ENCODE measurements at places on chromosomes 12 and 14.

- DNase-seq = no peak
Measured at GRCh38 chr12:88453323-88453722, 126.9 kb downstream of the KITLG start.

DNA sequence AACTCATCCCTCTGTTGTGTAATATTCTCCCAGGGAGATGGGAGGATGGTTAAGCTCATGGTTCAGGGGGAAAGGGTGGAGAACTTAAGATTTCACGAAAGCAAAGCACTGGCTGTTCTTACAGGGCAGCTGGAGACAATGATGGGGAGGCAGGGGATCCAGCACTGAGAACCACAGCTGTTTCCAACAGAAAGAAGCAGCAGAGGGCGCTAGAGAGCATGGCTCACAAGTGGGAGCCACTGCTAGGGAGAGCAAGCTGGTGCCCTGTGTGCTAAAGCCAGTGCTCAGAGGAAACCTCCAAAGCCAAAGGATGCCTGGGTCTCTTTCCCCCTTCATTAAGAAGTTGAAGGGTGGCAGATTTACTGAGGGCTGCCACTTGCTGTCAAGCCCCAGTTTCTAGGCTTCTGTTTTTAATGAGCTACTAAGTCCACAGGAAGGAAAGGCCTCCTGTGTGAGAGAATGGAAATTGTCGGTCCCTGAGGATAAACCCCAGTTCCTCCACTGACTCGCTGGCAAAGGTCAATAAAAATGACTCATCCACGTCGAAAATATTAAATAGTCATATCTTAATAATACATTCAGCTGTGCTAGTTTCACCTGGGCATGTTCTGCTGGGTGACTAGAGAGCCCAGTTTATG lies 199.7 kb downstream of the ANO2 start:
- DNase-seq = peak; percentile 23

GRCh38 chr12:53172352-53172751 lies 8.2 kb upstream of the ZNF740 start:
- DNase-seq = no peak

GRCh38 chr14:24167469-24168114 lies 4.3 kb upstream of the REC8 start:
- no peak for DNase-seq

DNA sequence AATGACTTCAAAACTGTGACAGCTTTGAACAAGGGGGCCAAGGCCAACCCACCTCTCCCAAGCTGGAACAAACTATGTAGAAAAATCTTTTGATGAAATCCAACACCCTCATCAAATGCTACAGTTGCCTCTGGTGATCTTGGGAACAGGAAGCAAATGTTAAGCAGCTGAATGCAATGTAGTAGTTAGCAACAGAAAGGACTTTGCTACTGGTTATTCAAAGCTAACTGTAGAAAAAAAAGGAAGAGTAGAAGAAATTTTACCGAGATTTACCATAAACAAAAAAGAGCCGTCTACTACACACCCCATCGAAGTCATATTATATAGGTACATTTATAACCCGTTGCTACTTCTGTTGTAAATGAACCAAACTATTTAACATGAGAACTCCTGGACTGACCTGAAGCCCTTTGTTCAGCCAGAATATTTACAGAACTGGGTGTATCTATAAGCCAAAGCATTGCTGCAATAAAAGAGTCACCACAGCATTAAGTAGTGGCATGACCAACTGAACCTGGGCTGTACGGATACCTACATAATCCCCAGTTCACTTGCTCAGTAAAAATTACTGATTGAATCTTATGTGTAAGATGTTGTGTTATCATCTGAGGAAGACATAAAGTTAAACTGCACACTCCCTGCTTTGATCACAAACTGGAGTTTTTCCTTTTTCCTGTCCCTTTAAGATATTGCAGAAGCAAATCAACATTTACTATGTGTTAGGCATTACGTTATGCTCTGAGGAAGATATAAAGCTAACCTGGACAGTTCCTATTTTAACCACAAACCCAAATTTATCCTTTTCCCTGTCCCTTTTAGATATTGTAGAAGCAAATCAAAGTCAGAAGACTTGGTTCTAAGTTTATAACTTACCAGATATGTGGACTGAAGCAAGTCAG lies 25.1 kb downstream of the SYNJ2BP start:
- no peak for DNase-seq

DNA sequence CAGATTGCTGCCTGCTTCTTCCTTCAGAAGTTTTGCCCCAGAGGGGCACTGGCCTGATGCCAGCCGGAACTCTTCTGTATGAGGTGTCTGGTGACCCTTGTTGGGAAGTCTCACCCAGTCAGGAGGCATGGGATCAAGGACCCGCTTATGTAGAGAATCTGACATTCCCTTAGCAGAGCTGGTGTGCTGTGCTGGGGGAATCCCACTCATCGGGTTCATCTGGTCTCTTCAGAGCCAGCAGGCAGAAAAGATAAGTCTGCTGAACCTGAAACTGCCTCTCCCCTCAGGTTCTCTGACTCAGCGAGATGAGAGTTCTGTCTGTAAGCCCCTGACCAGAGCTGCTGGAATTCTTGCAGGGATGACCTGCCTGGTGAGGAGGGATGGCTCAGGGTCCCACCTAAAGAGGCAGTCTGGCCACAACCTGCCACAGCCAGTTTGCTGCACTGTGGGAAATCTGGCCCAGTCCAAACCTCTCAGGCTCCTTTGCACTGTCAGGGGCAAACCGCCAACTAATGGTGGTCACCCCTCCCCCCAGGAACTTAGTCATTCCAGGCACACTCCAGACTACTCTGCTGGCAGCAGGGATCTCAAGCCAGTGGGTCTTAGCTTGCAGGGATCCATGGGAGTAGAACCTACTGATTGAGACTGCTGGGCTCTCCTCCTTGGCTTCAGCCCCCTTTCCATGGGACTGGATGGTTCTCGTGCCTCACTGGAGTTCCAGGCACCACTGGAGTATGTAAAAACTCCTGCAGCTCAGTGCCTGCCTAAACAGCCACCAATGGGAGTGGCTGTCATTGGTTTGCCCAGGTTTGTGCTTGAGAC lies 4.1 kb downstream of the CLEC2D start:
- DNase-seq = peak; percentile 59

DNA sequence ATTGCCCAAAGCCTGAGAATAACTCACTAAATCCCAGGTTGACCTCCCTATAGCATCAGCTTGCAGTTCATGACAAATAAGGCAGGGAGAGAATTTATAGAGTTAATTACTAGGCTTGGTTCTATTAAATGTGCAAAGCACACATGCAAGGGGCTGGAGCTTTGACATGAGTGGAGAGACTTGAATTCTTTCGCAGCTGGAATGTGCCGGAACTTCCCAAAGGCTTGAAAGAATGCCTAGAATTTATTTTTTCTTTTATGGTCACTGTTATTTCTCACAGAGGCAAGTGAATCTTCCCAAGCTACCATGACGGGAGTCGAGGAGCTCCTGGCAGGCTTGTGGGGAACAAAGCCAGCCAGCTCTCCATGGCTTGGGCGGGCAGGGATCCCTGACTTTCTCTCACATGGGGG lies 95.5 kb upstream of the USP44 start:
- no peak for DNase-seq

DNA sequence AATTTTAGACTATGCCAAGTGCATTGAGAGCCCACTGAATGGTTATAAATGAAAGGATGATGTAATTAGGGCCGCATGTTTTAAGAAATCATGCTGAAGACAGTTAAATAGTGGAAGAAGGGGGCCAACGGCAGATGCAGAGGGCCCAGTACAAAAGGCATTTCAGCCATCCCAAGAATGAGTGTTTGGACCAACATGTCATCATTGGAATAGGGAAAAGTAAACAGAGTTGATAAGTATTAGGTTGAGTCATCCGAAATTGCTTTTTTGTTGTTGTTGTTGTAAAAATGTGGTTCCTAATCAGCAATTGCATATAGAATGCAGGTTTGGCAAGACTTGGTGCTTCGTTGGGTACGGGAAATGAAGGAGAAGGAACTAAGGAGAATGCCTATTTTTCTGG lies 29.5 kb downstream of the BMP4 start:
- no peak for DNase-seq

DNA sequence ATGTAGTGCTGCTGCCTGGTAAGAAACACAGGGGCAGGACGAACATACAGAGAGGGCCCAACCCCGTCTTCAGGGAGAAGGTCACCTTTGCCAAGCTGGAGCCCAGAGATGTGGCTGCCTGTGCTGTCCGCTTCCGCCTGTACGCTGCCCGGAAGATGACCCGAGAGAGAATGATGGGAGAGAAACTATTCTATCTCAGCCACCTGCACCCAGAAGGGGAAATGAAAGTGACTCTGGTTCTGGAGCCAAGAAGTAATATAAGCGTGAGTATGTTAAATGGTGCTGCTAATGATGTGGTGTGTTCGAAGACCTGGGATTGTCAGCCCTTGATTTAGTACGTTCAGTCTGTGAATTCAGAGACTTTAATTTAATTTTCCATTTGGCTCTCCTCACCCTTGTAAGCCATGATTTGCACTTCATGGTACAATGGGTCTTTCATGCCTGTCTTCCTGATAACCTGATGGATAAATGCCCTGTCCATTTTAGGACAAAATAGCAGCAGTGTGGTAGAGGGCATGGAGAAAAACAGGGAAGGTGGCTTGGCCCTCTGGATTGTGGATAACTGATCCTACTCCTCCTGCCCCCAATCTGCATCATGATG lies 318.9 kb downstream of the SNAPC1 start:
- DNase-seq = no peak

GRCh38 chr14:22303589-22304195 lies 285.3 kb downstream of the DAD1 start:
- no peak for DNase-seq

- DNase-seq = no peak
Measured at GRCh38 chr14:85187521-85187920, 342.4 kb upstream of the FLRT2 start.

GRCh38 chr14:33386781-33387180 lies 448.1 kb downstream of the NPAS3 start:
- DNase-seq = no peak

DNA sequence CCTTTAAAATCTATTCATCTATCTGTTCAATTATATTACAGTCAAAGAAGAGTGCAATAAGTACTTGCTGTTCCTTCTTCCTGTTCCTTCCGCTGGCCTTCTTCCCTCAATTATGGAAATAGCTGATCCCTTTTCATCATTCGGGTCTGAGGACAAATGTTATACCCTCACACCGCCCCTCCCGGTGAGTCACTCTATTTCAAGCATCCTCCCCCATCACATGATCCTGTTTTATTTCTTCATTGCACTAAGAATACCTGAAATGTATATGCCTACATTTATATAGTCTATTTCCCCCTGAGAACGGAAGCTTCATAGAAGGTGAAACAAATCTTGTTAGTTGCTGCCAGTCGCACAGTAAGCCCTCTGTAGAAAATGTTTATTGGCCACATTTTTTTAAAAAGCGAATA lies 2.5 kb downstream of the SLC38A1 start:
- peak; percentile 62 for DNase-seq

DNA sequence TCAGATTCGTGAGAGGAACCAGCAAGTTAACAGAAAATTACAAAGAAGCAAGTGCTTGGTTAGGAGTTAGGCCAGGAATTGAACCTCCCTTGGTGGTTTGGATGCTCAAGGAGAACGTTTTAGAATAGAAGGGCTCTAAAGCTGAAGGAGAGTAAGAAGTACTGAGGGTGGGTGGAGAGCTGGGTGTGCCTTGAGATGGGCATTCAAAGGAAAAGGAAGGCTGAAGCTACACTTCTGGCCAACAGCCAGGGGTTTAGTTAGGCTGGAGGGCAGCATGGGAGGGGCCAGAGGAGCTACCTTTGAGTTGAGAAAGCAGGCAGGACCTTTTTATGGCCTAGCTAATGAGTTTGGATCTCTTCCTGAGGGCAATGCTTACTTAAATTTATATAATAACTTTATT lies 421.2 kb downstream of the CCDC91 start:
- DNase-seq = no peak

DNA sequence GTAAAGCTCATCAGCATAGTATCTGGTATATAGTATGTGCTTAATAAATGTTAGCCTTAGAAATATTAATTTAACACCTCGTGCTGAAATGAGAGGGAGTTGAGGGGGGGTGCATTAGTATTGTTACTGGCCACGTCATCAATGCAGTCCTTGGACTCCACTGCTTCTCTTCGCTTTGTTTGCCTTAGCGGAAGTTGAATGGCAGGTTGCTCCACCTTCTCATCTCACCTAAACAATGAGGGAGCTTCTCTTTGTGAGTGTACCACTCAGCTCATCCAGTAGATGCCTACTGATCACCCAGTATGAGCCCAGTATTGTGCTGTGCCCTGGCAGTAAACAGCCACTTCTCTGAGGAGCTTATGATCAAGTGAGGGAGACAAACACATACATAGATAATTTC lies 4.5 kb downstream of the TMEM117 start:
- no peak for DNase-seq

GRCh38 chr12:93722835-93723567 lies 45.8 kb downstream of the CRADD start:
- DNase-seq = no peak

GRCh38 chr12:107478881-107479280 lies 206.7 kb upstream of the PWP1 start:
- no peak for DNase-seq

GRCh38 chr14:74599946-74600345 lies 12.1 kb downstream of the LTBP2 start:
- DNase-seq = no peak

GRCh38 chr12:4910502-4911315 lies 1.0 kb downstream of the KCNA1 start:
- DNase-seq = peak; percentile 3

GRCh38 chr14:31835049-31835448 lies 242.1 kb upstream of the ARHGAP5 start:
- no peak for DNase-seq

GRCh38 chr12:87323369-87323768 lies 705.8 kb downstream of the C12orf50 start:
- no peak for DNase-seq

DNA sequence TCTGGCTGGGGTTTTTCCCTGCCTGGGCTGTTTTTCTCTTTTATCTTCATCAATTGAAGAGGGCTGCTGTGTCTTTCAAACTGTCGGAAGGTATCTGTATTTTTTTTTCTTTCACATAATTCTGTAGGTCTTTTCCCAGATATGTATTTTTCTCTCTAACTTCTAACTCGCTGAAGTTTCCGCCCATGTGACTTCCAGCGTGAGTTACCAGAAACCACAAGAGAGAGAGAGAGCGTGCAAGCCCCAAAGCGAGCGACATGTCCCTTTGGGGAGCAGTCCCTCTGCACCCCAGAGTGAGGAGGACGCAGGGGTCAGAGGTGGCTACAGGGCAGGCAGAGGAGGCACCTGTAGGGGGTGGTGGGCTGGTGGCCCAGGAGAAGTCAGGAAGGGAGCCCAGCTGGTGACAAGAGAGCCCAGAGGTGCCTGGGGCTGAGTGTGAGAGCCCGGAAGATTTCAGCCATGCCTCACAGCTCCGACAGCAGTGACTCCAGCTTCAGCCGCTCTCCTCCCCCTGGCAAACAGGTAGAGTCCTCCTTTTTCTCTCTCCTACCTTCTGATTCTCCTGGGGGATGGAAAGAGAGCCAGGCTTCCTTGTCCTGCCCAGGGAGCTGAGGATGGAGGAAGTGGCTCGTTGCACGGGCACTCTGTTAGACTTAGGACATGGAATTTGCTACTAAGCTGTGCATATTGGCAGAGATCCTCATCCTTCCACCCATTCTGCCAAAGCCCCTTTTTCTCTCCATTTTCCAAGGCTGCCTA lies at the start of gene BATF:
Gene BATF (plus strand): TSS at position 246 of the 759 bp plus-strand sequence. CDS start 214 bp downstream, at position 460.
- peak; percentile 92 for DNase-seq

Data from CD4-positive, alpha-beta T cell treated with Interleukin-10 for 1 hour (primary cell).